OCI-LY7 (cell line): ENCODE measurements at places on chromosomes 5 and 9.

GRCh38 chr5:167412556-167412955, 878.9 kb upstream of the WWC1 start:
- no peak for DNase-seq

GRCh38 chr9:76180541-76180940, 213.7 kb downstream of the RFK start:
- DNase-seq, result no peak

- DNase-seq, result peak; percentile 24
Observed at GRCh38 chr9:111399772-111400563, 69.9 kb upstream of the OR2K2 start.

DNA sequence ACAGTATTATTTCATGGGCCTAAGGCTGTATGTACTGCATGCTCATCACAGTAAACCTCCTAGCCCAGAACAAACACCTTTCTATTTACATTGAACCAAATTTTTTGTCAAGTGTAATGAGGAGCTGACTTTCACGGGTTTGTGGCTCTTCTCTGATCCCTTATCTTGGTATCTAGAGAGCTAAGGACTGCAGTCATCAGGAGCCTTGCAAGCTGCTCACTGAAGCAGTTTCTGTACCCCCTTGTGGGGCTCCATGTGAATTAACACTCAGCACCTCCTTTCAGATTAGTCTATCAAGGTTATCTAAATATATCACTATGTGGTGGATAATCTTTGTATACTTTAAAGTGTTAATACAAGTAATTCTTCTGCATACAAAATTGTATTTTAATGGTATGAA, 108.2 kb downstream of the AUH start:
- peak; percentile 35 for DNase-seq
